ENCODE measurements at places on chromosomes 6 and 20.

GRCh38 chr20:58407966-58408557 is 19.0 kb downstream of the VAPB start:
- no peak for DNase-seq

GRCh38 chr20:615514-615913 is 5.4 kb upstream of the TCF15 start:
- no peak for DNase-seq

- no peak for DNase-seq
These were observed 23.9 kb downstream of the FAM50B start for GRCh38 chr6:3873051-3873450.

DNA sequence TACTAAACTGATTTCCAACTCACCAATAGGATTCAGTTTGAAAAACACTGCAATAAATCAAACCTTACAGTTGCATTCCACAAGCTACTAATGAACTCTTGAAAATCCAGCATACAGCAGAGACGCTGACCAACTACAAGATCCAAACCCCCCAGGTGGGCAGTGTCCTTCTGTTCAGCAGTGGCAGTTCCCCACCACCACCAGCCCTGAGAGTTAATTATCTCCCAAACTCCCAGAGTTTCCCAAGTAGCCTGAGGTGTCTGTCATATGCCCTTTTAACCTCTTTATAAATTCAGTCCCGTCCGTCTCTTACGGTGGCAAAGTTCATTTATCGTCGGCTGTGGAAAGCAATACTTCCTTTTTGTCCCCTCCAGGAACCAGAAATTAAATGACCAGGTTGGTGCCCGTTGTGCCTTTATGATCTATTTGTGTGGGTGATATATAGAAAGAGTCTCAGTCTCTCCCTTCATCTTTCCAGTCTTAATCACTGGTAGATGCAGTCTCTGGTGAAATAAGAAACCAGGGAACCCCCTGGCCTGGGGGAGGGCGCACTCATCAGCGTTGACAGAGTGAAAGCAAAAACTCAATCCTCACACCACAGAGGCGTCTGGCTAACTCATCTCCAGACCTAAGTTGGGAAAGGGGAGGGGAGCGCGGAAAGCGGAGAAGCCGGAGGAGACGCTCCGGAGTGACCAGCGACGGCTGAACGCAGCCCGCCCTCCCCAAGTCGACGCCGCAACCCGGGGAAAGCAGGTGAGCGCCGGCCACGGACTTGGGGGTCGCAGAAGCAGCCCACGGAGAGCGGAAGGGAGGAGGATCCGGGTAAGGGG is 717 bp downstream of the MRPL14 start:
- peak; percentile 30 for DNase-seq

GRCh38 chr6:104788400-104788799 is 71.3 kb downstream of the HACE1 start:
- no peak for DNase-seq

DNA sequence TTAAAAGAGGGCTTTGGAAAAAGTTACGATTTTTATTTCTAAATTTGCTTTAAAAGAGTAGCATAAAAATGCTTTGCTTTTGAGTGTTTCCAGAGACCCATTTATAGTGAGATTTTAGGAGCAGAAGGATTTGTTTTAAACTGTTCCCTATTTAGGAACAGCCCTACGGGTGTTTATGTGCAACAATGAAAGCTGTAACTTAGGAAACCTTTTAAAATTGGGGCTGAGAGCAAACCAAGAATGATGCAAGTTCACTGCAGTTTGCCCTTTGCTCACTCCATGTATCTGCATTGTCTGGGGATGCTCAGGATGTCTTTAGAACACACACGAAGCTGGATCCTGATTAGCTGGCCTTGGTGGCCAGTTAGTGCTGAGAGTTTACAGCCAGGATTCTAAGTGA is 40.9 kb downstream of the GHRH start:
- peak; percentile 16 for DNase-seq

DNA sequence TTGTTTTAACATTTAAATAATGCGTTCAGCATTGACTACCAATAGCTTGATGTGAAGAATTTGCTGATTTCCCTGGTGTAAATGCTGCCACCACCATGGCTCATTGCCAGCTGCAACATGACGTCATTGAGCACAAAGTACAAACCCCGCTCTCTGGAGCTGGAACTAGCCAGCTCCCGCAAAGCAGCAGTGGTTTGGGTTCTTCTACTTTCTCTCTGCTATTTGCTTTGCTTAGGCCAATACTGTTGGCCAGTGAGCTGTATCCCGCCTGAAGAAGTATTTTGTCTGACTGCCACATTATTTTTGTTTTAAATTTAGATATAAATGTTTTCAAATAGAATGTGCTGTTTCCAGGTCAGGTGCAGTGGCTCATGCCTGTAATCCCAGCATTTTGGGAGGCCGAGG is 47.4 kb upstream of the KIF13A start:
- DNase-seq: no peak
